Right ventricle myocardium superior (tissue), 1 donor: ENCODE measurements at places on chromosomes 4 and X. TPM values are rescaled to one million over a fixed set of nuclear protein-coding genes. Genes with fewer than 3 reads are reported as not detected.

The UGT8 gene
- 0.05 TPM for total RNA-seq

The CXCL8 gene
- total RNA-seq = not detected

The AR gene
- 18.2 TPM for total RNA-seq

The PDK3 gene
- total RNA-seq = 5.1 TPM

The FGB gene
- total RNA-seq = 0.51 TPM

The RAB33A gene
- 0.24 TPM for total RNA-seq

The XK gene
- total RNA-seq = 9.0 TPM

The AADAT gene
- total RNA-seq = 1.6 TPM

The NUDT11 gene
- not detected for total RNA-seq

The PDLIM3 gene
- total RNA-seq = 208 TPM

The FATE1 gene
- total RNA-seq = 0.22 TPM

The FRAS1 gene
- 2.5 TPM for total RNA-seq

The PPEF1 gene
- total RNA-seq = 0.30 TPM

The ANOS1 gene
- total RNA-seq = 4.5 TPM

The BTK gene
- total RNA-seq = 1.8 TPM

The EIF4E gene
- total RNA-seq = 50.3 TPM

The HSFX2 gene
- total RNA-seq = not detected

The TIGD4 gene
- 0.13 TPM for total RNA-seq
